Activated CD8-positive, alpha-beta memory T cell treated with anti-CD3 and anti-CD28 coated beads for 1 hour (primary cell): ENCODE measurements at places on chromosomes 5 and 9.

- no peak for DNase-seq
These were observed 31.6 kb upstream of the FST start for GRCh38 chr5:53448851-53449250.

DNA sequence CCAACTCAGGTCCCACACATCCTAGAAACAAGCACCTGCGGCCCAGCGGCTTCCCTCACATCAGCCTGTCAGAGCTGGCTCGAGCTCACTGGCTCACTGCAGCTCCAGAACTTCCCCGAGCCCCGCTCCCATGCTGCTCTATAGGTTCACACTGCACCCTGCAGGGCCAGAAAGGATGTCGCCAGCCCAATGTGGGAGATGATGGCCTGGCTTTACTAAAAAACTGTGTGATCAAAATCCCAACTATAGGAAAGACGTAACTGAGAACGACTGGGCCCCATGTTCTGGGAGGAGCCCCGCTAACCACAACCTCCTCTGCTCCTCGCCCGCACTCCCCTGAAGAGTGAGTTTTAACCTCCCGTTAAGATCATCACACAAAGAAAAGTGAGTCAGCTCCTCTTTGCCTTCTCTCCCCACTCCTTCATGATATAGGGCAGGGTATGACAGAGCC is 4.6 kb downstream of the SURF4 start:
- DNase-seq = no peak

GRCh38 chr5:14906628-14907027 is 35.0 kb upstream of the ANKH start:
- DNase-seq = no peak

GRCh38 chr5:67680099-67680498 is 483.5 kb upstream of the CD180 start:
- DNase-seq = no peak

- no peak for DNase-seq
These were observed 27.4 kb downstream of the BICD2 start for GRCh38 chr9:92737216-92737606.
